ENCODE measurements at places on chromosomes 7 and 10. TPM values are rescaled to one million over a fixed set of nuclear protein-coding genes. Genes with fewer than 3 reads are reported as not detected.

TEX47 gene
- not detected for total RNA-seq

DNA sequence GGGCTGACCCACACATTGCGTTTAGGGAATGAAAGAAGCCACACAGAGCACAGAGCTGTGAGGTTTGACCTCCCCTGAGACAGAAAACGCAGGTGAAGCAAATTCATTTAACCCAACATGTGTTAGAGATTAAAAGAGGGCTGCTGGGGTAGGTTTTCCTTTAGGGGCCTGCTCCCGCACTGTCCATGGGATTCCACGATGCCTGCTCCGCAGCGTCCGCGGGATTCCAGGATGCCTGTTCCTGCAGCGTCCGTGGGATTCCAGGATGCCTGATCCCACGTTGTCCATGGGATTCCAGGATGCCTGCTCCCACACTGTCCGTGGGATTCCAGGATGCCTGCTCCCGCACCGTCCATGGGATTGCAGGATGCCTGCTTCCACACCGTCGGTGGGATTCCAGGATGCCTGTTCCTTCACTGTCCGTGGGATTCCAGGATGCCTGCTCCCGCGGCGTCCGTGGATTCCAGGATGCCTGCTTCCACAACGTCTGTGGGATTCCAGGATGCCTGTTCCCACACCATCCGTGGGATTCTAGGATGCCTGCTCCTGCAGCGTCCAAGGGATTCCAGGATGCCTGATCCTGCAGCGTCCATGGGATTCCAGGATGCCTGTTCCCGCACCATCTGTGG, 78.7 kb downstream of the VIPR2 start:
- DNase-seq = no peak

OR2A7 gene
- 0.82 TPM for total RNA-seq

- DNase-seq = no peak
Observed at GRCh38 chr10:16724509-16724908, 92.7 kb downstream of the RSU1 start.

AOC1 gene
- 0.15 TPM for total RNA-seq

DNA sequence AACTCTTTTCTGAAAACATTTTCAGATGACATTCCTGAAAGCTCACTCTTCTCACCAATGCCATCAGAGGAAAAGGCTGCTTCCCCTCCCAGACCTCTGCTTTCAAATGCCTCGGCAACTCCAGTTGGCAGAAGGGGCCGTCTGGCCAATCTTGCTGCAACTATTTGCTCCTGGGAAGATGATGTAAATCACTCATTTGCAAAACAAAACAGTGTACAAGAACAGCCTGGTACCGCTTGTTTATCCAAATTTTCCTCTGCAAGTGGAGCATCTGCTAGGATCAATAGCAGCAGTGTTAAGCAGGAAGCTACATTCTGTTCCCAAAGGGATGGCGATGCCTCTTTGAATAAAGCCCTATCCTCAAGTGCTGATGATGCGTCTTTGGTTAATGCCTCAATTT, 16.5 kb downstream of the ANLN start:
- no peak for DNase-seq

- no peak for DNase-seq
Observed at GRCh38 chr10:70445718-70446657, 4.5 kb upstream of the NODAL start.

PRSS1 gene
- total RNA-seq = 7.3 TPM

- DNase-seq = no peak
Observed at GRCh38 chr10:11397980-11398580, 213.4 kb downstream of the USP6NL start.

ANKRD1 gene
- 0.26 TPM for total RNA-seq

GRCh38 chr10:102869258-102870198, at the start of gene AS3MT:
Gene AS3MT, plus strand, starts transcription at chr10:102869470. Its CDS starts 123 bp downstream, at chr10:102869593.
- DNase-seq = no peak

NPTX2 gene
- 0.15 TPM for total RNA-seq

GRCh38 chr10:63596924-63597323, 75.7 kb downstream of the REEP3 start:
- DNase-seq = no peak
